ENCODE measurements at places on chromosomes 5 and 9.

DNA sequence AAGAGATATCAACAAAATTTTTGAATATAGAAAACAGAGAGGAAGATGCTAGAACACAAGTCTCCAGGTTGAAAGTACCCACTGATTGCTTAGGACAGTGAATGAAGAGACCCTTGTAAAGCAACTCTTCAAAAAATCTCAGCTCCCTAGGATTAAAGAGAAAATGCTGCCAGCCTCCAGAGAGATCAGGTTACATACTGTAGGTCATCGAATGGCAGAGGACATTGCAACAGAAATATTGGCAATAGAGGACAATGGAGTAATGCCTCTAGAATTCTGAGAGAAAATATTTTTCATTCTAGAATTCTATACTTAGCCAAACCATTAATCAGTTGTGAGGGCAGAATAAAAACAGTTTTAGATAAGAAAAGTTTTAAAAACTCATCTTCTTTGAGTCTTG lies 43.1 kb upstream of the ELL2 start:
- DNase-seq, result no peak

GRCh38 chr5:95734906-95735305 lies 3.8 kb downstream of the RHOBTB3 start:
- no peak for DNase-seq

DNA sequence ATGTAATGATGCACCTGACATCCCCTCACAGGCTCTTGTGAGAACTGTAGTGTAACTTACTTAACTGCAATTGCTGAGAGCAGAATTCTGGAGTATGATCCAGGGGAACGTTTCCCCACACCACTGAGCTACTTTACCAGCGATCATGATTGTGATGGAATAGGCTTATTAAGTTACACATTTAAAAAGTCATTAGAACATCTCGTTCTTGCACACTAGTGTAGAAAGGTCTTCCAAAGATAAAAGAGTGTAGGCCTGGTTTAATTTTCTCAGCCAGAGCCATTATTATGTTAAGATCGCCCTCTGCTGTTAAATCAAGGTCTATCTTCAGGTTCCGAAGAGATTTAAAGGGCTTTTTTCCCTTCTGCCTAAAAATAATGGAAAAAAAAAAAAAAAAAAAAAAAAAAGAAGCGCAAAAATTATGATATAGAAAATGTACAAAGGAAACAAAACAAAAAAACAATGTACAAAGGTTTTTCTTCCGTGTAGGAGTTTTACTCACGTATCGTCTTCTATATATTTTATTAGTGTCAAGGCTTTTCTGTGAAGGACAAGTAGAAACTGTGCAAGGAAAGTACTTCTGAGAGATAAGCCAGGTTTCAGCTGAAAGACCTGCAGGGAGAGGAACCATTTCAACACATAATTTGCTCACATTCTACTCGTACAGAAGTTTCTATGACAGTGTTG lies 18.6 kb upstream of the MOB3B start:
- no peak for DNase-seq

DNA sequence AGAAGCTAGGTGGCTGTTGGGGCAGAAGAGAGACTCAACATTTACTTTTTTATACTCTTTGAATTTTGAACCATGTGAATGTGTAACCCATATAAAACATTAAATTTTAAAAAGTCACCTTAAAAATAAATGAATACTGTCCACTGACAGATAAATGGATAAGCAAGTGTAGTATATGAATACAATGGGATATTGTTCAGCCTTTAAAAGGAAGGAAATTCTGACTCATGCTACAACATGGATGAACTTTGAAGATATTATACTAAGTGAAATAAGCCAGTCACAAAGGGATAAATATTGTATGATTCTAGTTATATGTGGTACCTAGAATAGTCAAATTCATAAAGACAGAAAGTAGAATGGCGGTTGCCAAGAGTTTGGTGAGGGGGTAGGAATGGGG lies 113.9 kb downstream of the TMEM174 start:
- no peak for DNase-seq

GRCh38 chr9:94639061-94639998 lies at the start of gene FBP1:
FBP1 (minus strand) TSS chr9:94639518; CDS start chr9:94639310, 208 bp downstream.
- peak; percentile 37 for DNase-seq

DNA sequence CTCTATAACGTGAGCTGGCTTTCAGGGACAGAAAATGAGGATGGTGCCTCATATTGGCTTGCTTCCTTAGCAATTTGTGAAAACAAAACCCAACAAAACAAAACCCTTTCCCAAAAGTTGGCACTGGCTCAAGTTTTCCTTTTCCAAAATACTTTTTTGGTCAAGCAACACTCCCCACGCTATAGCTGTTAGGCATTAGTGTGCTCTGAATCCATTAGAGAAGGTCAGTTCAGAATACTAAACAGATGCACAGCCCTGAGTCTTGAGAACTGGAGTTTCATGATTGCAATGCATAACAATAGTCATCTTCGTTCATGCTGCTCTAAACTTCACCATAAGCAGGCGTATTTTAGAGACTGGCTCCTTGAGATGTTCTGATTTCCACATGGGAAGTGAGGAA lies 172.0 kb upstream of the KLF9 start:
- no peak for DNase-seq

DNA sequence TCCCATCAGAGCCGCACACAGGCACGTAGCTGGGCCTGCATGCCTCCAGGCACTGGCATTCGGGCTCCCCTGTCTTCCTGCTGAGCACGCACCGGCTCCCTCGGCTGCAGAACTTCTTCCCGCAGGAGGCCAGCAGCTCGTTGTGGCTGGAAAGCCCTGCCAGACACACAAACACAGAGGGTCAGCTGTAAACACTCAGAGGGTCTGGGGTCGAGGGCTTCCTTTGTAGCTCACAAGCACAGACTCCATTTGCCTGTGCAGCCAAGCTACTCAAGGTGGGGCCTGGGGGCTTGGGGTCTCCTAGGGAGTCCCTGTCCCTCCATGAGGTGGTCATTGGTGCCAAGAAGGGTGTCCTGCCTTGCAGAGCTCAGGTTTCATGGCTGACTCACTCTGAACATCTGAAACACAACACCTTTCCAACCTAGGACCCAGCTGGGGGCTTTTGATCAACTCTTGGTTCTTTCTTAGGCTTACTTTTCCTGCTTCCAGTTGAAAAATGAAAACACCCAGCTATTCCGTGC lies 211.4 kb downstream of the FSTL4 start:
- no peak for DNase-seq

DNA sequence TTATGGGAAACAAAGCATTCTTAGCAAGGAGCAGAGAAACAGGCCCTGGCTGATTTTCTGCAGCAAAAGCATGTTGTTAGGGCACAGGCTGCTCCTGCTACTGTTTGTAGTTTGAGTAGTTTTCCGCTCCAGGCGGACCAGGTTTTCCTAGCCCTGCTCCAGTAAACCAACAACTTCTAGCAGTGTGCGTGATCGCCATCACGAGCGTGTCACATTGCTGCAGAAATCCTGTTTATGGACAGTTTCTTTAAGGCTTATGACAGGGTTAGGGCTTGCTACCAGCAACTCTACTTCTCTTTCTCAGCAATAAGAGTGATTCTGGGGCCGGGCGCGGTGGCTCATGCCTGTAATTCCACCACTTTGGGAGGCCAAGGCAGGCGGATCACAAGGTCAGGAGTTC lies 803.9 kb upstream of the CDH10 start:
- DNase-seq, result no peak

- DNase-seq, result peak; percentile 43
These were observed 138.6 kb upstream of the SPEF2 start for GRCh38 chr5:35478856-35479682.

GRCh38 chr5:59246882-59247281 lies 646.6 kb downstream of the PDE4D start:
- DNase-seq, result no peak
